GM18507 (cell line): ENCODE measurements at places on chromosomes 2 and 18.
A peak's percentile ranks its signal among the peaks of the same experiment; 100 is the strongest.

GRCh38 chr2:53960476-53960875, 10.3 kb downstream of the PSME4 start:
- DNase-seq: no peak

- no peak for DNase-seq
Measured at GRCh38 chr2:109331896-109332848, 203.2 kb downstream of the SH3RF3 start.

- DNase-seq: no peak
Measured at GRCh38 chr18:9849407-9850283, 36.1 kb upstream of the TXNDC2 start.

- DNase-seq: no peak
Measured at GRCh38 chr18:69400253-69400975, at the start of gene DOK6. DOK6 (plus strand) TSS chr18:69400888.

GRCh38 chr2:65722028-65722778, 289.8 kb upstream of the SPRED2 start:
- no peak for DNase-seq

DNA sequence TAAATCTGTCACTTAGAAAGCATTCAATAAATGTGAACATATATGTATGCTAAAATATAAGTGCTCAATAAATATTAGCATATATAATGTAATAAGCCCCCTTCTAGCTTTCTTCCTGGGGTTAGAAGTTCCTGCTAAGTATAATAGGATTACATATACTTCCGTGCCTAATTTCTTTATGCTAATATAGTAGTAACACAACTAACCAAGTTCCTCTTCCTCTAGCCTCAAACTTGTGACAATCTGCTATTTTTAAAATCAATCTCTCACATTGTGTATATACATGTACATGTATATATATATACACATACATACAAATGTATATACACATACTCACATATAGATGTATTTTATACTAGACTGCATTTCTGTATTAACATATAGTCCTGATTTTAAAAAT, 32.2 kb downstream of the TLK1 start:
- no peak for DNase-seq

DNA sequence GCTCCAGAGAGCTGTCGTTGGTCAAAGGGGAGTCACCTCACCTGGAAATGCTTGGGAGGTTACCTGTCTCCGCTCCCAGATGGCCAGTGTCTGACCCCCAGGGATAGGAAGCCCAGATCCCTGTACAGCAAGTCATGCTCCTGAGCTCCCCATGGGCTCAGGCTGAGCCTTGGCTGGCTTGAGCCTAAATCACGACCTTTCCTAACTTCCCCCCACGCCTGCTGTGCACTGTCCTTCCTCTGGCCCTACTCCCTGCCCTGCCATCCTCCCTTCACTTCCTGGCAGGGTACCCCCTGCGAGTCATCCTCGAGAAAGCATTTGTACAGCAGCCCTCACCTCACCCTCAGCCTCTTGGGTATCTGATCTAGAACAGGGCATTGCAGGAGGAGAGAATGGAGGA, 9.2 kb upstream of the HDAC4 start:
- no peak for DNase-seq

DNA sequence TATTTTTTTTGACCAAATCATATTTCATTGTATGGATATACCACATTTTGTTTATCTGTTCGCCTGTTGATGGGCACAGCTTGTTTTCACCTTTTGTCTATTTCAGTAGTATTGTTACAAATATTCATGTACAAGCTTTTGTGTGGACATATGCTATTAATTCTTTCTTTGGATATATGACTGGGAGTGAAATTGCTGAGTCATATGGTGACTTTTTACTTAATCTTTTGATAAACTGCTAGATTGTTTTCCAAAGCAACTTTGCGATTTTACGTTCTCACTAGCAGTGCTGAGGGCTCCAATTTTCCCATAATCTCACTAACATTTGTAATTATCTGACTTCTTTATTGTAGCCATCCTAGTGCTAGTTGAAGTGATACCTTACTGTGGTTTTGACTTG, 112.4 kb downstream of the CD8B2 start:
- DNase-seq: no peak

DNA sequence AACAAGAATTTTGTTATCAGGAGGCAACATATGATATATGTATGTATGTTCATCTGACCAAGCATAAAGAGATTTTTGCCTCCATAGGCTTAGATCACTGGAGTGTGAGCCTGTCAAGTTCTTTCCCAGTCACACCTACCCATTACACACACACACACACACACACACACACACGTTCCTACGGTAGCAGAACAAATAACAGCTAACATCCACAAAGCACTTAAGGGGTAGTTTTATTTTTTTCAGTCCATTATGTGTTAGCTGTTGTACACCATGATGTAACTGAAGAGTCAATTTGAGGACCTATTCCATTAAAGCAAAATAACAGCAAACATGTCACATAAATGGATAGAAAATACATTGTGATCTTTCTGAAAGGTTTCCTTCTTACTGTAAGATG, 39.5 kb downstream of the UGP2 start:
- no peak for DNase-seq

DNA sequence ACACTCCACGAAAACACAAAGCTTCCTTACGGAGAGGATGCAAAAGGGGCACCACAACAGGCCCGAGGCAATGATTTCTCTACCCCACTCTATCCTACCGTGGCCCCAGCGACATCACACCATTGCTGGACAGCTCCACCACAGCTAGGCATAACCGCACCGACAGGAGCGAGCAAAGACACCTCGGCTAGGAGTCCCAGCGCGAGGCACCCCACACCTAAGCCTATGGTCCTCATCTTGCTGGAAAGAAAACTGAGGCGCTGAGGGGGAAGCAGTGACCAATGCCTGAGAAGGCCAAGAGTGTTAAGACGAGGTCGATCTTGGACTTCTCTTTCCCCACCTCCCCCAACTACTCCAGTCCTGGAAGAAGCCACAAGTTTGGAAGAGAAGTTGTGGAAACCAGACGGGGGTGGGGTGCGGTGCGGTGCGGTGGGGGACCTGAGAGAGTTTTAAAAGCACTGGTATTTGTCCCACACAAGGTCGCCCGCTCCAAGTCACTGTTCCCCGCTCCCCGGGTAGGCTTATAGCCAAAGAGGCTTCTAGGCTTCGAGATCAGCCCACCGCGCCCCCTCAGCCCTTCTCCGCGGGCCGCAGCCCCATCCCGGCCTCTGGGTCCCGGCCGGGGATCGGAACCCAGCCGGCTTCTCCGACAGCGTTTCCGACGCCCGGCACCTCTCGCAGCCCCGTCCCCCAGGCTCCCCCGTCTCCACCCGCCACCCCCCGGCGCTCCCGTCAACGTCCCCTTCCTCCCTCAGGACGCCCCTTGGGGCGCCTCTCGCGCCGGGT, 766 bp downstream of the PDE6D start:
- no peak for DNase-seq

DNA sequence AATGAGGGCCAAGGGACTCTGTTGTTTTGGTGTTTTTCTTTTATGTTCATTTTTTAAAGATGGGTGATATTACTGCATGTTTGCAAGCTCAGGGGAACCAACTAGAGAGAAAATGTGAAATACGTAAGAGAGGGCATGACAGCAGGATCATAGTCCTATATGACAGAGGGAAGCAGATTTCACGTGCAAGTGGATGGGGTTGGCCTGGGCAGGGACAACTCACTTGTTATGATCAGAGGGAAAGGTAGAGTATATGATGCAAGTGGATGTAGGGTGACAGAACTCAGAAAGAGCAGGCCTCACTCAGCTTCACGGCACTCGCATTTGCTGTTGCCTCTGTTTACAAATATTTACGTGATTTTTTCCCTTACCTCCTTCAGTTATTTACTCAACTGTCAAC, 67.0 kb downstream of the OLA1 start:
- DNase-seq: no peak

DNA sequence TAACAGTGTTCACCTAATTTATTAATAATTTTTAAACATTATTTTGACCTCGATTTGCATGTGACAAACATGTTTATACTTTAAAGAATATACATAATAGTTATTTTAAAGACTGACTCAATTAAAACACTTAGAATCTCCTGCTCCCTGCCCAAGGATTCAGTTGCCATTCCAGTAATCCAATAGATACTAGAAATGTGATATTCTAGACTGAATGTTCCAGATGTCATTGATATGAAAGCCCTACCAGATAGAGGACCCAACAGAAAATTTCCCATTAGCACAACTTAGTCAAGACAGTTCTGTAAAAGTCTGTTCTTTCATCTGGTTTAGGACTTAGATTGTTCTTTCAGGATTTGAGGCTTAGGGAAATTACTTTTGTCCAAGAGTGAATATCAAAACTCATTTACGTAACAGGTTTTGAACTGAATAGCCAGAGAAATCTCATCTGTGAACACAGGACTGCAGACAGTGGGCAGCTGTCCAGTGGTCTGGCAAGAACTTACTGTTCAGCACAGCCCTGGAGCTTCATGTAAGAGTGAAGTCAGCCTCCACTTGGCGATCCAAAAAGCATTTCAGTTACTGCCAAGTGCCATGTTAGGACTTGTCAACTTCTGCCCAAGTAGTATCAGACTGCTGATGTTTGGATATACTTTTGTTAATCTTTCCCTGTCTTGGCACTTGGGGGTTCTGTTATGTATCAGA, 77.5 kb downstream of the OSBPL6 start:
- DNase-seq: no peak

DNA sequence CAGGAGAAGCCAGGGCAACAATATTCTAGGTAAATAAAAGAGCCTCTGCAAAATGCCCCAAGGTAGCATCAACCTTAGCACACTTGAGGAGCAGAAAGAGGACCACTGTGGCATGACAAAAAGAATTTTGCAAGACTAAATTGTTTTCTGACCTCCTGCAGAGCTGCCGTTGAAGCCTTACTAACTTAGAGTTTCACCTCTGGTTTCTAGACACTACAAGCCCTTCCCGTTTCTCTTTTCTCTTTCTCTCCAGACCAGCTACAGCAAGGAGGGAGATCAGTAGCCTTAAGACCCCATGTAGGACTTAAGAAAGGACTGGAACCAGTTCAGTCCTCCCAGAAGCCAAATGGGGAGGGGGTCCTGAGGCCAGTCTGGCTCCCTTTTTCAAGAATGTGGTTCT, 73.3 kb upstream of the SP3 start:
- no peak for DNase-seq

GRCh38 chr2:118835746-118836410, 11.6 kb downstream of the EN1 start:
- no peak for DNase-seq

DNA sequence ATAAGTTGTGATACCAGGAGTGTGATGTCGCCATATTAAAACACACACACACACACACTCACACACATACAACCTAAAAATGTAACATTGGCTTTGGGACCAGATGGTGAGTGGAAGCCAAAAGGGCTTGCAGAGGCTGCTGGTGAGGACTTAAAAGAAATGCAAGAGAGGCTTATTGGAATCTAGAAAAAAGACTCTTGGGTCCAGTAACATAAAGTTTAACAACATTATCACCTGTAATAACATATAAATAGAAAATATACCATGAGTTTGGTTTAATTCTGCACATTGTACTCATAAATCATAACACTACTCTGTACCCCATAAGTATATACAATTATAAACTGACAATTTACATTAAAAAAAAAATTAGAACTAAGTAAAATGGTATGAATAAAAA, 74.4 kb upstream of the MYCN start:
- DNase-seq: no peak

DNA sequence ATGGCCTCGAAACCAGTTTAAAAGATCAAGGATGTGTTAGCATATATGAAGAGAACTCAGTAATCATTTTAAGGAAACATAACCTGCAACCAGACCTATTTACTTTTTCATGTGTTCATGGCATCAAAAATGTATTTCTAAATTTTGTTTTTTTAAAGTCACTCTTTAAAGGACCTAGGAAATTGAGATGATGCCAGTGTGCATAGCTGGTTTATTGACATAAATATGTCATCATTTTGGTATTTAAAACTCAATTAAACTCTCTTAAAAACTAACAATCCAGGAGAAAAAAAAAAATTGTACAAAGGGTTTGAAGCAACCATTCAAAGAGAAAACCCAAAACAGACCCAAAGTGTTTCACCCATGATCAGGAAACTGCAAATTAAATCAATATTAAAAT, 198.9 kb upstream of the RND3 start:
- DNase-seq: no peak

GRCh38 chr18:77669331-77669730, 419.7 kb downstream of the GALR1 start:
- DNase-seq: no peak

DNA sequence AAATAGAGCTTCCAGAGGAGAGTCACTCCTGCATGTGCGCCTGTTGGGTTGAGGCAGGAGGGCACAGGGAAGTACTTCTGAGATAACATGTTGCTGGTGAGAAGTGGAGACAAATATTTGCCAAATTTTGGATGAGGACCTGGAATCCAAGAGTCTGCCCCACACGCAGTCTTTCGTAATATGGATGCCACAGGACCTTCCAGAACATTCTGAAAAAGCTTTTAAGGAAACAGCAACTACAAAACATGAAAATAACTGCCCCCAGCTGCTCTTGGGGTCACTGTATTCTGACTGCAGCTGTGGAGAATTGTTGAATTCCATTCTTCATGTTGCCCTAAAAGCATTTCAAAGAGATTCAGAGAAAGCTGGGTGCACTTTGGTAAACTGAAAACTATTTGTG, 227.5 kb downstream of the C1D start:
- DNase-seq: no peak

GRCh38 chr18:9787712-9788111, 79.6 kb downstream of the RAB31 start:
- no peak for DNase-seq

DNA sequence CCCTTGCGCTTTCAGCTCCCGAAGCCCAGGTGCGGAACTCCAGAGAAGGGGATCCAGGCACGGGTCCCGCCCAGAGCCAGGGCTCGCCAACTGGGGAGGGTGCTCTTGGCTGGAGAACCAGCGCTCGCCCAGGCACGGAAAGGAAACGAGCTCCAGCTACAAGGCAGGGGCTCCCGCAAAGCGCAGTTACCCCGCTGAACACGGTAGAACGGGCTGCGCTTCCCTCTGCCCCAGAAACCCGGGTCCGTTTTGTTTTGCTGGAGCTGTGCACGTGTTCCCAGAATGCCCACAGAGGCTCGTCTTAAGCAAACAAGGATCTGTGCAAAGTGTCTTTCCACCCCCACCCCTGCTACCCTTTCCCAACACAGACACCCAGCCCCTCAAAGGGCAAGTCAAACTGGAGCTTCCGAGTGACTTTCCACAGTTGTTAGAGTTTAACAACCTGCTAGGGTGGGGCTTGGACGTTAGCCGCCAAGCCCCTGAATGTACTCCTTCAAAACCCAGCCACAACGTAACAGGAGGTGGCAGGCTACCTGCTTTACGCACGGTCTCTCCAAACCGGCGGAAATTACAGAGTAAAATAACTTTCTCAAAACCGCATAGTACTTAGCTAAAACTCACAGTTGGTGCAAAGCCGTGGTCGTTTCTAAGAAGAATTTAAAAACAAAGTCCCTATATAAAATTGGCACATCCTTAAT, 775 bp downstream of the RNF125 start:
- peak; percentile 4 for DNase-seq
